ENCODE measurements at places on chromosomes 2 and 18. TPM values are rescaled to one million over a fixed set of nuclear protein-coding genes. Genes with fewer than 3 reads are reported as not detected.

GRCh38 chr2:171316755-171317337 lies 116.9 kb downstream of the METTL8 start:
- peaks cover 13% of the 10 kb centered on the region for H3K4me1 ChIP-seq
- H3K27me3 ChIP-seq = no peaks in the 10 kb centered on the region
- DNase-seq = no peak
- no peak overlapping the region for H3K4me3 ChIP-seq

- H3K27ac ChIP-seq = no peak overlapping the region
- no peak for DNase-seq
- no peaks in the 10 kb centered on the region for H3K4me1 ChIP-seq
- no peak overlapping the region for H3K4me3 ChIP-seq
- no peaks in the 10 kb centered on the region for H3K36me3 ChIP-seq
Observed at GRCh38 chr2:236633219-236633570, 63.6 kb downstream of the ACKR3 start.

DNA sequence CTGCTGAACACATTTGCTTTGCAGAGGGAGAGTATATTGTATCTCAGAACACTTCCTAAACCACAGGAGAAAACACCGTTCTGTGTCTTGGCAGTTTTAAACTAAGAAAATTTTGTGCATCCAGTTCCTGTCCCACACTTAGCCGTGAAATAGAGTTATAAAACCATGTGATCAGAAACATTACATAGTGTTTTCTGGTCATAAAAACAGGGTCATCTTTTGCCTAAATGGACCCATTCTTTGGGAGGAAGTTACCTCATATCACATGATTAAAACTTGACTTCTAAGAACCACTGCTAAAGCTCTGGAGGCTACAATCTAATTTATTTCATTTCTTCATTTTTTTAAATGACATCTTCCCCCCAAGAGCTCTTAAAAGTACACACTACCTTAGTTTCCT lies 138.7 kb downstream of the PAX3 start:
- no peak overlapping the region for H3K4me3 ChIP-seq
- no peaks in the 10 kb centered on the region for H3K36me3 ChIP-seq
- H3K4me1 ChIP-seq = no peaks in the 10 kb centered on the region
- no peaks in the 10 kb centered on the region for H3K27me3 ChIP-seq
- H3K27ac ChIP-seq = no peak overlapping the region
- no peak for DNase-seq

DNA sequence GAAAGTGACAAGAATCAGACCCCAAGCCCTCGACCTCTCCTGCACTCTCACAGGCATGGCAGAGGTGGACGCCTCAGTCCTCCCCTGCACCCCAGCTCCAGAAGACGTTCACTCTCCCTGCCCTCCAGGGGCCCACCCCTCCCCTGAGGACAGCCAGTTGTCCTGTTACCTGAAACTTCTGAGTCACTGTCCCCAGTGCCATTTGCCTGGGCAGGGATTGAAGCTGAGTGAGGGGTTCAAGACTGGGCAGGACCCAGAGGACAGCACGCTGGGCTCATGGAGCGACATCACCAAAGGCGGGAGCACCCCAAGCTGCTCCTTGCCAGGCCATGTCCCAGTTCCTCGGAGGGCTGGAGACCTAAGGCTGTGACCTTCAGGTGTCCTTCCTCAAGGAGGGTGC lies 34.2 kb upstream of the COL6A3 start:
- H3K4me1 ChIP-seq = peaks cover 4% of the 10 kb centered on the region
- no peak for DNase-seq
- H3K4me3 ChIP-seq = no peak overlapping the region

DNA sequence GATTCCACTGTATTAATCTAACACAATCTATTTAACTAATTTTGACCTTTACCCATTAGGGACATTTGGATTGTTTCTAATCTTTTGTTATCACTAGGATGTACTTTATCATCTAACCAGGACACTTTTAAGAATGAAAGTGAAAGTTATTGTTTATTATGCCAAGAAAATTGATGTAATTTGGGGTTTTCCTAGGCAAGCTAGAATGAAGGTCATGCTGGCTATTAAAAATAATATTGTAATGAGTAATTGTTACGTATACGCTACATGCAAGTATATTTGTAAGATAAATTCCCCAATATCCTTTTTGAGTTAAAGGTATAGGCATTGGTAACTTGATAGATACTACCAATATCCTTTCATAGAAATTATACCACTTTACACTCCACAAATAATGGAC lies 74.6 kb downstream of the COL5A2 start:
- H3K27me3 ChIP-seq = no peaks in the 10 kb centered on the region
- DNase-seq = no peak
- H3K27ac ChIP-seq = no peak overlapping the region
- no peaks in the 10 kb centered on the region for H3K4me1 ChIP-seq
- no peaks in the 10 kb centered on the region for H3K36me3 ChIP-seq

DNA sequence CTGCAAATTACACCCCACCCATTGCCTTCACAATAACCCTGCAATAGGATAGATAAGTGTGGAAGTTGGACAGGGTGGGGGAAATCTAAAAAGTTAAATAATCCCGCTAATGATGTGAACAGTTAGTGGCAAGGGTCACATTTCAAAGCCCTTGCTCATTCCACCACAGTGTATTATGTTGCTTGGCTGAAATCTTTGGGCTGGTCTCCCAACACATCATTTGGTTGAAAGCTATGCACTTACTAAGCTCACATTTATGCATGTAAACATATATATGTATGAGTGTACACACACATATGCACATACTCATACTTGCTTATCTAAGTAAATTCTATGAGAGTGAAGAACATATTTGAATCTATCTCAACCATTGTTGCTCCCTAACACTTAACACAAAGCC lies 197.8 kb downstream of the RDH14 start:
- DNase-seq = no peak
- no peaks in the 10 kb centered on the region for H3K36me3 ChIP-seq
- H3K4me3 ChIP-seq = no peak overlapping the region
- no peak overlapping the region for H3K27ac ChIP-seq

DNA sequence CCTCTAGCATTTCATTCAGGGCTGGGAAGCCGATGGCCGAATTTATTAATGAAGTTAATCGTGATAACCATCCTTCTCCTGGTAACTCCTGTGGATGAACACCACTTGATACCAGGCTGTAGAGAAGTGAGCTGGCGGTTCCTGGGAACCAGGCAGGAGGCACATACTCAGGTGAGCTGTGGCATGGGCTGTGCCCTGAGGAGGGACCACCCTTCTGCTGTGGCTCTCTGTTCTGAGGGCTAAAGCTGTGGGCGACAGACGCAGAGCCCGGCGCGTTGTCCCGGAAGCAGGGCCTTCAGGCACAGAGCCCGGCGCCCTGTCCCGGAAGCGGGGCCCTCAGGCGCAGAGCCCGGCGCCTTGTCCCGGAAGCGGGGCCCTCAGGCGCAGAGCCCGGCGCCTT lies 462.3 kb upstream of the SALL3 start:
- no peak overlapping the region for H3K27ac ChIP-seq
- H3K27me3 ChIP-seq = no peaks in the 10 kb centered on the region
- no peak overlapping the region for H3K4me3 ChIP-seq
- H3K4me1 ChIP-seq = no peaks in the 10 kb centered on the region
- no peaks in the 10 kb centered on the region for H3K36me3 ChIP-seq
- DNase-seq = no peak

GRCh38 chr2:223896833-223897311 lies 48.3 kb downstream of the WDFY1 start:
- DNase-seq = no peak
- no peaks in the 10 kb centered on the region for H3K4me1 ChIP-seq
- H3K27me3 ChIP-seq = no peaks in the 10 kb centered on the region
- H3K27ac ChIP-seq = no peak overlapping the region
- no peak overlapping the region for H3K4me3 ChIP-seq
- H3K36me3 ChIP-seq = peaks cover 9% of the 10 kb centered on the region

- H3K36me3 ChIP-seq = no peaks in the 10 kb centered on the region
- no peak overlapping the region for H3K4me3 ChIP-seq
- H3K27ac ChIP-seq = no peak overlapping the region
- H3K4me1 ChIP-seq = no peaks in the 10 kb centered on the region
Observed at GRCh38 chr2:187900021-187900420, 345.8 kb upstream of the TFPI start.

DNA sequence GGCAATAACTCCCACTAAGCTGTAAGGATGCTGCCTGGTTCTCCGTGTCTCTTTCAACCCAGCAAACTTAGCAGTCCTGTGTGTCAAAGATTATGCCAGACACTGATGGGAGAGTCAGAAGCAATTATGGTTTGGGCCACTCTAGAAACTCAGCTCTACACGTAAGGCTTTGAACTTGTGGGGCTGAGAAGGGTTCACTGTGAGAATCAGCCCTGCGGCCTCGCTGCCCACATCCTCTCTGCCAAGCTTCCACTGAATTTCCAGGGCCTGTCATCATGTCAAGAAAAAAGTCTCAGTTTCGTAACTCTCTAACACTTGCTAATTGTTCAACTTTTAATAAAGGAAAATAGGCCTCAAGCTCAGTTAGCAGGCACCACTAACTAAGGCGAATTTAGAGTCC lies 308.8 kb upstream of the LYPD1 start:
- H3K4me1 ChIP-seq = no peaks in the 10 kb centered on the region
- no peaks in the 10 kb centered on the region for H3K36me3 ChIP-seq
- H3K27me3 ChIP-seq = no peaks in the 10 kb centered on the region
- no peak for DNase-seq
- no peak overlapping the region for H3K27ac ChIP-seq

GRCh38 chr2:1886405-1886992 lies 142.2 kb upstream of the PXDN start:
- no peak overlapping the region for H3K27ac ChIP-seq
- no peak for DNase-seq
- H3K27me3 ChIP-seq = no peaks in the 10 kb centered on the region
- no peaks in the 10 kb centered on the region for H3K4me1 ChIP-seq

Gene PHLPP1
- 7.0 TPM for total RNA-seq

Gene ARHGEF4
- 4.6 TPM for total RNA-seq

Gene IAH1
- 51.9 TPM for total RNA-seq

Gene MYO7B
- 0.96 TPM for total RNA-seq

Gene MAT2A
- 134 TPM for total RNA-seq

Gene FEV
- not detected for total RNA-seq

Gene GAREM2
- 5.2 TPM for total RNA-seq

Gene ZEB2
- total RNA-seq = 106 TPM

Measured in T-cell (primary cell).